ENCODE measurements at places on chromosomes 7 and 10.

GRCh38 chr7:81394029-81394428 lies 375.8 kb downstream of the HGF start:
- no peak for DNase-seq

GRCh38 chr10:27147701-27148100 lies 6.5 kb downstream of the YME1L1 start:
- DNase-seq, result no peak

GRCh38 chr7:35492451-35493175 lies 202.3 kb downstream of the HERPUD2 start:
- no peak for DNase-seq

DNA sequence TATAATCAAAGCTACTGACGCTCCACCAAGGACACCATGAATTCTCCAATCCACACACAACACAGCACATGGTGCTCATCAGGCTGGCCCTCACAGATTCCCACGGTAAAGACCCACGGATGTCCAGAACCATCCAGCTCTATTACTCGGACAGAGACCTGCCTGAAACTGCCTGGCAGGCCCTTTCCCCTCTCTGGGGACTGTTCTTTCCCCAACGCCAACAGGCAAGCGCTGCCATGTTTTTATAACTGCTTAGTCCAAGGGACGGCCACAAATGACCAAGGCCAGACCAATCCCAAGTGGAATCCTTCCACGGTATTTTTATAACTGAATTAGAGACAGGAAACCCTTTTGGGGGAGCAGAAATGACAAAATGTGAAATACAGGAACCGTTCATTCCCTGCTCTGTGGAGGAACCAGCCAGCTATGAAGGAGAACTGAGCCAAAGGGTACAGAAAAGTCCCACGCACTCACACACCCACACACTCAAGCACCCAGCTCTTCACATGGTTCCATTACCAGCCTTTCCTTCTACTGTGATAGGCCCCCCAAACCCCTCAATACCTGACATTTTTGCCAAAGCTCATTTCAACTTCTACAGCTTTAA lies 4.1 kb downstream of the PIP4K2A start:
- DNase-seq, result no peak

- no peak for DNase-seq
These were observed 104.9 kb upstream of the FOXP2 start for GRCh38 chr7:114309729-114310128.

DNA sequence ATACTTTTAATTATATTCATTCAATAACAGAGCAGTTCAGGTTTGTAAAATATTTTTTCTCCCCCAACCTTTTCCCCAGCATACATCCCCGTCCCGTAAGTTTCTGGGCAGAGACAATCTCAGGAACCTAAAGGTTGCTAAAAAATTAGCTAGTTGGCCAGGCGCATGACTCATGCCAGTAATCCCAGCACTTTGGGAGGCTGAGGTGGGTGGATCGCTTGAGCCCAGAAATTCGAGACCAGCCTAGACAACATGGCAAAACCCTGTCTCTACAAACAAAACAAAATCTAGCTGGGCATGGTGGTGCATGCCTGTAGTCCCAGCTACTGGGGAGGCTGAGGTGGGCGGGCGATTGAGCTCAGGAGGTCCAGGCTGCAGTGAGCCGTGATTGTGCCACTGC lies 40.2 kb downstream of the TCF7L2 start:
- no peak for DNase-seq

GRCh38 chr10:91551856-91552255 lies 81.0 kb downstream of the PPP1R3C start:
- no peak for DNase-seq

Data from CD4-positive, alpha-beta T cell (primary cell).